ENCODE measurements at places on chromosomes 3 and 15.

- no peak for DNase-seq
Observed at GRCh38 chr15:93203036-93203435, 114.0 kb upstream of the RGMA start.

GRCh38 chr3:88480822-88481221 lies 331.1 kb downstream of the C3orf38 start:
- DNase-seq = no peak

DNA sequence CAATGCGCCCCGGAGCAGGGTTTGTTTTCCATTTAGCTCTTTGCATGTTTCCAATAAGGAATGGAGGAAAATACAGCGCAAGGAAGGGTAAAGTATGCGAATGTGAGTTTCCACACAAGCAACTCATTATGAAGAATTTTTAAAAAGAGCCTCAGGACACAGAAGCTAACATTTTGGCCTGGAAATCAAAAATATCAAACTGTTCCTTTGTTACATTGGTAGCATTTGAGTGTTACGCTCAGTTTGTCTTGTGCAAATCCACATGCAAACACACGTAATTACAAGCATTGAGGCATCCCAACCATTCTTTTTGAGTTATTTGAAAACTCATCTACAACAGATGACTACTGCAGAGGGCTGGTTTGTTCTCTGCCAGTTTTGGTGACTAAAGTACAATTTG lies 93.0 kb upstream of the SNRPA1 start:
- DNase-seq = no peak

GRCh38 chr15:59686389-59686788 lies 2.7 kb downstream of the BNIP2 start:
- no peak for DNase-seq

DNA sequence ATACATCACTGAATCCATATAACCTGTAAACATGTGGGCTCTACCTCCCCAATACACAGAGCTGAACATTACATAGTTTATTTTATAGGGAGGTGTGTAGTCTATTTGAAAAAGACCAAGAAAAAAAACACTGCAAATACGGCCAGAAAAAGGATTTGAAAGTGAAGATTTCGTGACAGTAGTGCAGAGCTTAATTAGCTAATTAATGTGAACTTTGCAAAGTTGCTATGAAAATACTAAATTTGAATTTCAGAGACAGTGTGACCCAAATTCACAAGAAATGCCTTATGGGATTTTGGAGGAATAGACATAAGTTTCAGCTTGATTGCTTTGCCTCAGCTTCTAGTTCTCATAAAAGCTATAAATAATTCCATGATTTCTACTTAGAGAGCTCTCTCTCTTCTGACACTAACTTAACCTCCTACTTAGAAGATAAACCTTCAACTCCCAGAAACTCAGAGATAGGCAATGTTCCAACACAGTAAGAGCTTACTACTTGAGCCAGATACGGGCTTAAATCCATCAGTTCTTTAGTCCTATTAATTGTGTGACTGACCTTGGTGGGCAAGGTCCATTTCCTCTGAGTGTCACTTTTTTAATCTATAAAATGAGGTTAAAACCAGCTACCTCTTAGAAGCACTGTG lies 87.3 kb upstream of the THBS1 start:
- DNase-seq = no peak

- DNase-seq = no peak
Observed at GRCh38 chr3:133833267-133833666, 27.7 kb downstream of the SRPRB start.

- no peak for DNase-seq
Observed at GRCh38 chr15:82047453-82048400, 1.9 kb upstream of the MEX3B start.

DNA sequence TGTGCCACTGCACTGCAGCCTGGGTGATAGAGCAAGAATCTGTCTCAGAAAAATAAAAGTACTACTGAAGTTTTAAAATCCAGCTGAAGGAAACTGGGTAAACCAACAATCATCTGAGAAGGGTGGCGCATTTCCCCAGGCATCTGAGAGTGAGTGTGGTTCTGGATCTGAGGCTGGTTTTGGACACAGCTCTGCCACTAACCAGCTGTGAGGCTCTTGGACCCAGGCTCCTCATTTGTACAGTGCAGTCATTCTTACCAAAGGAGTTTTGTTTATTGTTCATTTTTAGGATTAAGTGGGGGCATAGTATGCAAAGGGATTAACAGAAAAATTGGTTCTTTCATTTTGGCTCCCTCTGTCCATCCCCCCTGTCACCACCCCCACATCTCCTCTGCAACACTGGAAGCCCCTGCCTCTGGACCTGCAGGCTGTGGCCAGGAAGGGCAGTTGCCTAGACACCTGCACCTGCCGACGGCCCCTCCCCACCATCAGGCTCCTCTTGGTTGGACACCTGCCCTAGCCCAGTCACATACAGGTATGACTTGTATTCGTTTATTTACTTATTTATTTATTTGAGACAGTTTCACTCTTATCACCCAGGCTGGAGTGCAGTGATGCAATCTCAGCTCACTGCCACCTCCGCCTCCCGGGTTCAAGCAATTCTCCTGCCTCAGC lies 8.8 kb downstream of the NUP210 start:
- no peak for DNase-seq

DNA sequence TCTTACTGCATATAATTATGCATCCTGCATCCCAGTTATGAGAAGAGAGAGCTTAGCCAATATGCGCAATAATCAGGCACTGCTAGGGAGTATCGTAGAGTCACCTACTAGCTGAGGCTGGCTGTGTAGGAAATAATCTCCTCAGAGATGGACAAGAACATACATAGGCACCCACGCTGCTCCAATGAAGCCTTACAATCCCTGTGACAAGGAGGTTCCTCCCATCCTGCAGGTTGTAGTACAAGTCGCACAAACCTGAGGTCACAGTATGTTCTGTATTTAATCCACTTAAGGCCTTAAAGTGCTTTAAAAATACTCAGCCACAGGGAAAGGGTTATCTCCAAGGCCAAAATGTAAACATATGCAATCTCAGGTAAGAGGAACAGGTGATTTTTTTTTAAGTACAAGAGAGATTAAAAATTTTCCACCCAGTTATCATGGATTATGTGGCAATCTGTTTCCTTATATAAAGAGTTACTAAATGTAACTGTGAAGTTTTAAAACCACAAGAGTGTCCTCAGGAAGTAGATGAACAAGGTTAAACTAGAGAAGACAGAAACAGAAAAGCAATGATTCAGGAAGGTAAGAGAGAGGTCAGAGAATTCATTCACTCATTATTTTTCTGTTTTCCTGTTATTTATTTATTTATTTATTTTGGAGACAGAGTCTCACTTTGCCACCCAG lies 7.5 kb upstream of the COLQ start:
- no peak for DNase-seq

GRCh38 chr3:14475621-14476020 lies 64.5 kb downstream of the GRIP2 start:
- DNase-seq = no peak

All from heart left ventricle (tissue), 16 donors.